ENCODE measurements at places on chromosomes 3 and 15.

DNA sequence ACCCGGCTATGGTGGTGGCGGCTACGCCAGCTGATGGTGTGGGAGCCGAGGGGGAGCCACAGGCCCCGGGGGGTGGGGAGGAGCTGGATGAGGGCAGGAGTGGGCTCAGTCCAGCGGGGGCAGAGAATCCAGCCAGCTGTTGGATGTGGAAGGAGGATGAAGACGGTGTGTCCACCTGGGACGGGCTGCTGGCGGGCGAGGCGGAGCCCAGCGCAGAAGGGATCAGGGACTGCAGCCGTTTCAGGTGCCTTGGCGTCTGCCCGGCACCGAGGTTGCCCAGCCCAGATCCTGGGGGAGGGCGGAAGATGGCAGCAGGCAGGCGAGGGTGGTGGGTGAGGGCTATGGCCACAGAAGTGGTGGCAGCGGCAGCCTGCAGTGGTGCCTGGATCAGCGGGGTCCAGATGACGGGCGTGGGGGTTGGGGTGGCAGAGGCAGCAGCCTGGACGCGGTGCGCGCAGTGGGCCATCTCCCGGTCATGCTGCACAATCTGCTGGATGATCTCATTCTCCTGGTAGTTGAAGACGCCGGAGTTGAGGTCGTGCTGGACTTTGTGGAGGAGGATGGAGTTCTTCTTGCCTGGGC, 45.3 kb downstream of the HCN4 start:
- H3K4me3 ChIP-seq, result no peak overlapping the region
- no peaks in the 10 kb centered on the region for H3K36me3 ChIP-seq
- H3K4me1 ChIP-seq, result no peaks in the 10 kb centered on the region
- DNase-seq, result no peak
- no peak overlapping the region for H3K27ac ChIP-seq
- no peaks in the 10 kb centered on the region for H3K27me3 ChIP-seq

DNA sequence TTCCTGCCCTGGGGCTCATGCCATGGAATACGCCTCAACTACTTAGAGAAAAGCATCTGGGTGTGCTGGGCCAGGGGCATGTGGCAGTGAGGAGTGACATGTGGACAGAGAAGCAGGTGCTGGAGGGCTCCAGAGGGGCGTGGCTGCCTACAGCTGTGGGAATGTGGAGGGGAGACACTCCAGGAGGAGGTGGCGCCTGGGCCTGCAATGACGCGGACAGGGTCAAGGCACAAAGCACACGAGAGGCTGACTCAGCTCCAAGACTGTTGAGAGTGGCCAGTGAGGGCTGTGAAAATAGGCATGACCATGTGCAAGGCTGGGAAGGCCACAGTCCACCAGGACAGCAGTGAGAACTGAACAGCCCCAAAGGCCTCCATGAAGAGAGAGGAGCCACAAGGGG, 48.5 kb downstream of the PTH1R start:
- peaks cover 5% of the 10 kb centered on the region for H3K36me3 ChIP-seq
- DNase-seq, result no peak
- peaks cover 54% of the 10 kb centered on the region for H3K4me1 ChIP-seq

DNA sequence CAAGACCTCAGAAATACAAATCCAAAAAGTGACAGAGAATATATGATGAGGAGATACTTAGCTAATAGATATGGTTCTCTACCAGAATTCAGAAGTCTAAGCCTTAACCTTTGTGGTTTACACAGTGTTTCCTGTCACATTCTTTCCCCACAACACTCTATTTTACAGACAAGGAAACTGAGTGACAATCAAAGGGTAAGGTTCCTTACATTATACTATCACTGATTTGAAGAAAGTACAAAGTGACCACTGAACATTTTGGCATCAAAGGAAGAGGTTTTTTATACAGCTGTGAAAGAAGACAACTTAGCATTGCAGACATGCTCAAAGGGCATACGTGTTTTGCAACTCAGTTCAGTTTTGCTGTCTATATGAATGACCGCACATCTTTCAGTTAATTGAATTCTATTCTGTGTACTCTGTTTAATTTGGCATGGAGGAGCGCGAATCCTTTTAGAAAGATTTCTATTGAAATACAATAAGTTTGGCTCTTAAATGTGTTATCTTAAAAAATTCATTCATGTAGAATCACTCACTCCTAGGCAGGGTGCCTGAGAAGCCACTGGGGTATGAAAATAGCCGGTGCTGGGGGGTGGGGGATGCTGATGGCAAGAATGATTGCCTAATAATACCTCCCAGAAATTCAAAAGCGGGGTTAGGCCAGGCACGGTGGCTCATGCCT, 66.5 kb upstream of the SKOR1 start:
- no peak for DNase-seq
- H3K4me1 ChIP-seq, result peaks cover 7% of the 10 kb centered on the region
- no peaks in the 10 kb centered on the region for H3K36me3 ChIP-seq
- no peak overlapping the region for H3K27ac ChIP-seq

DNA sequence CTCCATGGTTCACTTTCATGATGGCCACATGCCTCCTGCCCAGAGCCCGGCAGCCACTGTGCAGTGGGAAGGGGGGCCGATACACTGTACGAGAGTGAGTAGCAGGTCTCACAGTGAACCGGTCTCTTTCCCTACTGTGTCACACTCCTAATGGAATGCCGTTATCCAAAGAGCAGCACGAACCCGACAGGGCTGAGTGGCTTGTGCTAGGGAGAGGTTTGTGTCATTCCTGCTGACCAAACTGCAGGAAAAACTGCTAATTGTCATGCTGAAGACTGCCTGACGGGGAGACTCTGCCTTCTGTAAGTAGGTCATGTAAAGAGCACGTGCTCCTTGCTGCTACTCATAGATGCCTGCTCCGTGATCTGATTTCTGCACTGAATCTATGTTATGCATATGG, 105.1 kb downstream of the ARPP21 start:
- no peak for DNase-seq
- no peaks in the 10 kb centered on the region for H3K27me3 ChIP-seq
- no peaks in the 10 kb centered on the region for H3K4me1 ChIP-seq
- H3K36me3 ChIP-seq, result no peaks in the 10 kb centered on the region
- H3K27ac ChIP-seq, result no peak overlapping the region

- no peak for DNase-seq
- H3K27ac ChIP-seq, result no peak overlapping the region
- H3K27me3 ChIP-seq, result no peaks in the 10 kb centered on the region
- peaks cover 5% of the 10 kb centered on the region for H3K4me1 ChIP-seq
These were observed 116.4 kb downstream of the OXSM start for GRCh38 chr3:25906132-25906906.

GRCh38 chr3:197550489-197550888, 5.3 kb downstream of the BDH1 start:
- DNase-seq, result no peak
- H3K27ac ChIP-seq, result no peak overlapping the region
- no peaks in the 10 kb centered on the region for H3K36me3 ChIP-seq
- peaks cover 15% of the 10 kb centered on the region for H3K4me1 ChIP-seq
- H3K27me3 ChIP-seq, result no peaks in the 10 kb centered on the region
- no peak overlapping the region for H3K4me3 ChIP-seq

- no peaks in the 10 kb centered on the region for H3K27me3 ChIP-seq
- H3K4me1 ChIP-seq, result peaks cover 6% of the 10 kb centered on the region
- no peaks in the 10 kb centered on the region for H3K36me3 ChIP-seq
- DNase-seq, result no peak
These were observed 44.9 kb downstream of the TRIM69 start for GRCh38 chr15:44781128-44781810.

- no peak for DNase-seq
- H3K4me1 ChIP-seq, result no peaks in the 10 kb centered on the region
- no peaks in the 10 kb centered on the region for H3K27me3 ChIP-seq
- no peaks in the 10 kb centered on the region for H3K36me3 ChIP-seq
These were observed 146.6 kb downstream of the DUT start for GRCh38 chr15:48477795-48478360.

GRCh38 chr15:88649753-88650551, 11.1 kb downstream of the ISG20 start:
- peaks cover 38% of the 10 kb centered on the region for H3K4me1 ChIP-seq
- no peak overlapping the region for H3K4me3 ChIP-seq
- DNase-seq, result peak; percentile 46
- H3K36me3 ChIP-seq, result no peaks in the 10 kb centered on the region

GRCh38 chr15:28955160-28955992, 69.6 kb downstream of the APBA2 start:
- no peak overlapping the region for H3K4me3 ChIP-seq
- H3K27ac ChIP-seq, result no peak overlapping the region
- DNase-seq, result no peak
- H3K36me3 ChIP-seq, result no peaks in the 10 kb centered on the region

- H3K4me3 ChIP-seq, result no peak overlapping the region
- no peaks in the 10 kb centered on the region for H3K36me3 ChIP-seq
- H3K4me1 ChIP-seq, result no peaks in the 10 kb centered on the region
- DNase-seq, result no peak
These were observed 659.5 kb upstream of the CADM2 start for GRCh38 chr3:84299329-84299728.

GRCh38 chr3:171829841-171830517, 13.2 kb upstream of the TMEM212 start:
- H3K27me3 ChIP-seq, result no peaks in the 10 kb centered on the region
- no peaks in the 10 kb centered on the region for H3K36me3 ChIP-seq
- peak; percentile 82 for DNase-seq
- no peak overlapping the region for H3K27ac ChIP-seq

DNA sequence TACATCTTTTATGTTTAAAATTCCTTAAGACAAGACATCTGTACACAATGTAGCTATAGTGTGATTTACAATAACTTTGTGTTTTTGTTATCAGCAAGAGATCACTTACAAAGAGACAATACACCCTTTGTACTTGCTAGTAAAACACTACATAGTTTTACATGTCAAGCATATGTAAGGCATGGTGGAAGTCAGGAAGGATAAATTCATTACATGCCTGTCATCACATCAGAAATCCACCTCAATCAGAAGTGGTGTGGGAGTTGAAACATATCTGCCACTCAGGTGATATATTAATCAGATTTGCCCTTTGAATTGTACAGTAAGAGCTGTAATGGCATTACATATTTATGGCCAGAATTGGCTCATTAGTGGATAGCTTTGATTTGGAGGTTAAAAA, 95.5 kb downstream of the MBNL1 start:
- peaks cover 8% of the 10 kb centered on the region for H3K4me1 ChIP-seq
- H3K27me3 ChIP-seq, result no peaks in the 10 kb centered on the region
- no peak overlapping the region for H3K4me3 ChIP-seq
- H3K36me3 ChIP-seq, result no peaks in the 10 kb centered on the region

DNA sequence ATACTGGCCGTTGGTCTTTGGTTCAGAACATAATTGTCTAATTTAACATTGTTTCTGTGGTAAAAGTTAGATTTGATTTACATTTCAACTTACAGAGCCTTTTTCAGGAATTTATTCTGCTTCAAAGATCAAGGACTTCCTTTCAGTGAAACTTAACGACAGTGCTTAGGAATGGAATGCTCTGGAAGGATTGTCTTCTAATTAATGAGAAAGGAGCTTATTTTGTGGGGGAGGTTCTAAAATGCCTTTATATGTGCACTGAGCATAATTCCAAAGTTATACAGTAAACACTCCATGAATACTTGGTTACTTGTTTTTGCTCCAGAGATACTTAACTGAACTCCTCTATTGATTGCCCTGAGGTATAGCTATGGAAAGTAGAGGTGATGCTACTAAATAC, 75.7 kb downstream of the CACNA1D start:
- no peaks in the 10 kb centered on the region for H3K4me1 ChIP-seq
- no peak for DNase-seq
- H3K36me3 ChIP-seq, result no peaks in the 10 kb centered on the region
- H3K27ac ChIP-seq, result no peak overlapping the region
- H3K27me3 ChIP-seq, result no peaks in the 10 kb centered on the region
- H3K4me3 ChIP-seq, result no peak overlapping the region

GRCh38 chr15:40161693-40162391, 973 bp downstream of the BUB1B start:
- no peak overlapping the region for H3K4me3 ChIP-seq
- H3K36me3 ChIP-seq, result no peaks in the 10 kb centered on the region
- peaks cover 9% of the 10 kb centered on the region for H3K4me1 ChIP-seq
- H3K27me3 ChIP-seq, result no peaks in the 10 kb centered on the region

GRCh38 chr15:83971992-83972391, 263.6 kb upstream of the GOLGA6L4 start:
- no peaks in the 10 kb centered on the region for H3K4me1 ChIP-seq
- no peaks in the 10 kb centered on the region for H3K27me3 ChIP-seq
- no peak overlapping the region for H3K4me3 ChIP-seq

GRCh38 chr3:114081037-114081436, 24.5 kb downstream of the QTRT2 start:
- no peak overlapping the region for H3K27ac ChIP-seq
- H3K27me3 ChIP-seq, result no peaks in the 10 kb centered on the region
- peaks cover 15% of the 10 kb centered on the region for H3K36me3 ChIP-seq

DNA sequence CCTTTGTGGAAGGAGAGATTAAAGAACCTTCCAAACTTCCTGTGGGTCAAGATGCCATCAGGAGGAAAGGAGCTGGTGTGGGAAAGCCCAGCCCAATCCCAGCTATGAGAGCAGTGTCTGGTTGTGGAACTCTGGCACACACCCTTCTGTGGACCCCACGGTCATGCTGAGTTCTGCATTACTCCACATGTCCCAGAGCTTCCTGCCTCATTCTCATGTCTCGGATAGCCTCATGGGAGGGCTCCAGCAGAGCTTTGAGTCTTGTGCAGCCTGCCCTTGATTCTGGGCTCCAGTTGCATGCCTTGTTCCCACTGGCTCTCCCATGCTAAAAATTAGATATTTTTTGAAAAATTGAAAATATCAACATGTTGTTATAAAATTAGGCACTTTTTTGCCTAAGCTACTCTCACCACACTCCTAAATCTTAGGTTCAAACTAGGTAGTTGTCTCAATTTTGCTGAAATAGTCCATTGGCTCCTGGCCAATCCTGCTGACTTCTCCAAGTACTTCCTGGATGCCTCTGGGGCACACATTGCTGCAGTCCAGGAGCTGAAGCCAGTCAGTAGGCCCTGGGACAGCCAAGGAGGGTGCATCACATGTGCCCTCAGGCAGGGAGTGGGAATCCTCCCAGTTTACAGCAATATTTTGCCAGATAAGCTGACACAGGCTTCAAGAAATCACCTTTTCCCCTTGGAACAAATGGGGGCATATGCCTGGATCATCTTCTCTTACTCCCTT, 144.3 kb downstream of the EEFSEC start:
- no peak overlapping the region for H3K4me3 ChIP-seq
- no peak overlapping the region for H3K27ac ChIP-seq
- H3K36me3 ChIP-seq, result no peaks in the 10 kb centered on the region
- peak; percentile 54 for DNase-seq
- H3K4me1 ChIP-seq, result no peaks in the 10 kb centered on the region
- no peaks in the 10 kb centered on the region for H3K27me3 ChIP-seq

DNA sequence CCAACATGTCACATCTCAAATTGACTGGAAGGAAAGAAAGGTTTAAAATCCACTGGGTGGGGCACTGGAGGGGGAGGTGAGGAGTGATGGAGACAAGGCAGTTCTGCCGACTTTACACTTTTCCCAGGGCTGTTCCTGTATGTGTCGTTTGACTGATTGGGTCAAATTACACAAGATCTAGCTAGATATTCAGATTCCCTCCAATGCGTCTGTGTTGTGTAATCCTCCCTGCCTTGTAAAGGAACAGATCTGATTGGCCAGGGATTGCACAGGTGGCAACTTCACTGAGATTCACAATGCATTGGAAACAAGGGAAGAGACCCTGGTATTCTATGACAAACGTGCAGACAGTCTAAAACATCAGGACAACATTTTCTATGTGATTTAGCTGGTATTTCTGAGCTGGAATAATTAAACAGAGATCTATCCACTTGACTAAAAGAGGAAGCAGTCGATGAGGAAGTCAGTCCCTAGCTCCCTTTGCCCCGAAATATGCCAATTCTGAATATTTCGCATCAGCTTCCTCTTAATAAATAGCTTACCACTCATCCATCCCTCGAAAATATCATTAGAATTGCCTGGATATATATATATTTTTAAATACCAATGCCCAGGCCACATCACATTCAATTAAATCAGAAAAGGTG, 312.9 kb downstream of the RORA start:
- no peak for DNase-seq
- H3K36me3 ChIP-seq, result no peaks in the 10 kb centered on the region
- peaks cover 74% of the 10 kb centered on the region for H3K4me1 ChIP-seq
- H3K4me3 ChIP-seq, result no peak overlapping the region
- no peaks in the 10 kb centered on the region for H3K27me3 ChIP-seq
- H3K27ac ChIP-seq, result peak overlapping the region; percentile 85

Measured in body of pancreas (tissue), 4 donors.